ENCODE measurements at places on chromosomes 12 and 14.

- DNase-seq = no peak
These were observed 761 bp upstream of the NDRG2 start for GRCh38 chr14:21025371-21026273.

DNA sequence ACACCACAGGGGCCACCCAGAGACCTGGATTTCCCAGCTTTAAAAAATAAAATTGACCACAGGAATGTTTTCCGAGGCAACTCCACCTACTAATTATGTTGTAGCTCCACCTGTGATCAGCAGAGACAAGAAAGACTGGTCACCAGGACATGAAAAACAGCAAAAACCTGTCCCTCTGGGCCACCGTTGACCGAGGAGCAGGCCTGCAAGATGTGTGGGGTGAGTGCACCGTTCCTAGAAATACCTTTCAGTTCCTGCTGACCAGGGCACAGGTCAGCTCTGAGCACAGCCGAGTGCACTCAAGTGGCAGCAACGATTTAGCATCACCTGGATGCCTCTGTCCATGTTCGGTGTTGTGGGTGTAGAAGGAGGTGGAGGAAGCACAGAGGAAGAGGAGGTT is 16.9 kb downstream of the FZD10 start:
- no peak for DNase-seq

- no peak for DNase-seq
These were observed 295.7 kb upstream of the RTL1 start for GRCh38 chr14:101199028-101199770.

DNA sequence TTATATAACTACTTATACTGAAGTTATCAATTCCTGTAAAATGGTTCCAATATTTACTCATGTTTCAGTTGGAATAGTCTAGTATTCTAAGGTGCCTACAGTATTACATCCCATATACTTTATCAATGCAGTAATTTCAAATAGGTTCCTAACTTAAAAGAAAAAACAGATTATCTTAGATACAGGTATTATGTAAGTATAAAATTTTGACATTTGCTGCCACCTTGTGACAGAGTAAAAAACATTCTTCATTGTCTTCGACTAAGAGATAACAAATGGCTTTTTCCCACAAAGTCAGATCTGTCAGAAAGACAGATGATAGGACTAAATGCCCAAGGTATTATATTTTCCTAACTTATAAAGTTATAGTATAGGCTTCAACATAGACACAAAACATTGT is 78.7 kb downstream of the TXNDC16 start:
- DNase-seq = no peak

Data from stimulated activated naive CD4-positive, alpha-beta T cell treated with Interleukin-2 at 50 U/mL for 16 hours (primary cell).